ENCODE measurements at places on chromosomes 5 and 9.

- DNase-seq: peak; percentile 26
Observed at GRCh38 chr5:171688696-171689495, 96.7 kb upstream of the SMIM23 start.

- no peak for DNase-seq
Observed at GRCh38 chr9:133035669-133036068, 4.9 kb downstream of the GTF3C5 start.

GRCh38 chr9:89305868-89306267 is 5.1 kb upstream of the CKS2 start:
- DNase-seq: no peak

GRCh38 chr5:132225165-132226032 is 2.3 kb downstream of the P4HA2 start:
- peak; percentile 74 for DNase-seq
